Mesothelial cell of epicardium (in vitro differentiated cells): ENCODE measurements at places on chromosomes 7 and 10. TPM values are rescaled to one million over a fixed set of nuclear protein-coding genes. Genes with fewer than 3 reads are reported as not detected.

Gene JCAD
- total RNA-seq: 20.4 to 22.8 TPM (median 21.5 TPM) in 3 replicates

Gene KAT6B
- 147 to 155 TPM (median 148 TPM) in 3 replicates for total RNA-seq

Gene PAPOLB
- 0.11 to 0.22 TPM (median 0.20 TPM) in 3 replicates for total RNA-seq

Gene SLC18A3
- total RNA-seq: 0.18 to 0.34 TPM (median 0.18 TPM) in 3 replicates

Gene IPMK
- total RNA-seq: 4.5 TPM in 3 replicates

Gene PNLIPRP3
- not detected in 3 replicates for total RNA-seq

Gene LRRC4
- total RNA-seq: 2.3 to 3.2 TPM (median 2.9 TPM) in 3 replicates

Gene FLNC
- 176 to 188 TPM (median 184 TPM) in 3 replicates for total RNA-seq

Gene CCL24
- total RNA-seq: not detected in 3 replicates

Gene RRP12
- total RNA-seq: 35.7 to 42.4 TPM (median 41.9 TPM) in 3 replicates

Gene GDF2
- not detected in 3 replicates for total RNA-seq

Gene GPR37
- 4.7 to 5.0 TPM (median 4.8 TPM) in 3 replicates for total RNA-seq

Gene ZNF239
- 8.9 to 9.5 TPM (median 9.2 TPM) in 3 replicates for total RNA-seq

Gene CDHR3
- 2.5 to 3.6 TPM (median 3.2 TPM) in 3 replicates for total RNA-seq

Gene VPS41
- 100.0 to 111 TPM (median 104 TPM) in 3 replicates for total RNA-seq

Gene STK31
- total RNA-seq: 0.72 to 1.3 TPM (median 0.94 TPM) in 3 replicates

Gene TMEM213
- not detected in 3 replicates for total RNA-seq

Gene LRRC17
- 42.0 to 45.5 TPM (median 43.1 TPM) in 3 replicates for total RNA-seq

Gene LLCFC1
- total RNA-seq: not detected in 3 replicates

Gene HSPA12A
- total RNA-seq: 10.7 to 13.7 TPM (median 11.8 TPM) in 3 replicates

Gene NXPH1
- not detected in 3 replicates for total RNA-seq

Gene APBB1IP
- 0.20 to 0.22 TPM in 2 of 3 replicates, not detected in the other for total RNA-seq

Gene RARRES2
- total RNA-seq: 24.9 to 26.4 TPM (median 26.2 TPM) in 3 replicates

Gene GIMAP7
- not detected in 3 replicates for total RNA-seq

Gene PLA2G12B
- not detected in 3 replicates for total RNA-seq

Gene NRCAM
- 5.0 to 6.2 TPM (median 5.7 TPM) in 3 replicates for total RNA-seq

Gene TUBAL3
- 0.11 to 0.22 TPM in 2 of 3 replicates, not detected in the other for total RNA-seq

Gene ITIH5
- 17.2 to 21.0 TPM (median 20.9 TPM) in 3 replicates for total RNA-seq

Gene UNC5B
- 84.8 to 91.5 TPM (median 85.7 TPM) in 3 replicates for total RNA-seq

Gene MPP7
- total RNA-seq: 10.6 to 12.6 TPM (median 12.4 TPM) in 3 replicates

Gene WIPF3
- total RNA-seq: 7.1 to 7.9 TPM (median 7.3 TPM) in 3 replicates

Gene SFTPD
- 1.7 to 2.7 TPM (median 2.2 TPM) in 3 replicates for total RNA-seq

Gene C10orf88
- total RNA-seq: 12.6 to 15.7 TPM (median 13.5 TPM) in 3 replicates
